Body of pancreas (tissue), 4 donors: ENCODE measurements at places on chromosomes 1 and 21. TPM values are rescaled to one million over a fixed set of nuclear protein-coding genes. Genes with fewer than 3 reads are reported as not detected.

- H3K36me3 ChIP-seq: no peaks in the 10 kb centered on the region
- no peak overlapping the region for H3K27ac ChIP-seq
- peaks cover 14% of the 10 kb centered on the region for H3K4me1 ChIP-seq
- no peak overlapping the region for H3K4me3 ChIP-seq
Measured at GRCh38 chr1:32894681-32895080, 6.5 kb downstream of the TMEM54 start.

Gene ATP6V0B
- 103 TPM for total RNA-seq

Gene FMOD
- total RNA-seq: 18.7 TPM

Gene BCAR3
- total RNA-seq: 10.9 TPM
